ENCODE measurements at places on chromosomes 4 and X. TPM values are rescaled to one million over a fixed set of nuclear protein-coding genes. Genes with fewer than 3 reads are reported as not detected.

DNA sequence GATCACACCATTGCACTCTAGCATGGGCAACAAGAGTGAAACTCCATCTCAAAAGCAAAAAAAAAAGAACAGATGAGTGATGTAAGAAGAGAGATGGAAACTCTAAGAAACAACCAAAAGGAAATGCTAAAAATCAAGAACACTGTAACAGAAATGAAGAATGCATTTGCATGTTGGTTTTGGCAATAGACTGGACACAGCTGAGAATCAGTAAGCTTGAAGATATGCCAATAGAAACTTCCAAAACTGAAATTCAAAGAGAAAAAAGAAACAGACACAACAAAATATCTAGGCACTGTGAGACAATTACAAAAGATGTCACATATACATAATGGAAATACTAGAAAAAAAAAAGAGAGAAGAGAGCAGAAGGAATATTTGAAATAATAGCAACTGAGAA, 93.7 kb downstream of the BEND2 start:
- DNase-seq = no peak

GRCh38 chrX:21806691-21807090, 32.7 kb upstream of the MBTPS2 start:
- no peak for DNase-seq

DNA sequence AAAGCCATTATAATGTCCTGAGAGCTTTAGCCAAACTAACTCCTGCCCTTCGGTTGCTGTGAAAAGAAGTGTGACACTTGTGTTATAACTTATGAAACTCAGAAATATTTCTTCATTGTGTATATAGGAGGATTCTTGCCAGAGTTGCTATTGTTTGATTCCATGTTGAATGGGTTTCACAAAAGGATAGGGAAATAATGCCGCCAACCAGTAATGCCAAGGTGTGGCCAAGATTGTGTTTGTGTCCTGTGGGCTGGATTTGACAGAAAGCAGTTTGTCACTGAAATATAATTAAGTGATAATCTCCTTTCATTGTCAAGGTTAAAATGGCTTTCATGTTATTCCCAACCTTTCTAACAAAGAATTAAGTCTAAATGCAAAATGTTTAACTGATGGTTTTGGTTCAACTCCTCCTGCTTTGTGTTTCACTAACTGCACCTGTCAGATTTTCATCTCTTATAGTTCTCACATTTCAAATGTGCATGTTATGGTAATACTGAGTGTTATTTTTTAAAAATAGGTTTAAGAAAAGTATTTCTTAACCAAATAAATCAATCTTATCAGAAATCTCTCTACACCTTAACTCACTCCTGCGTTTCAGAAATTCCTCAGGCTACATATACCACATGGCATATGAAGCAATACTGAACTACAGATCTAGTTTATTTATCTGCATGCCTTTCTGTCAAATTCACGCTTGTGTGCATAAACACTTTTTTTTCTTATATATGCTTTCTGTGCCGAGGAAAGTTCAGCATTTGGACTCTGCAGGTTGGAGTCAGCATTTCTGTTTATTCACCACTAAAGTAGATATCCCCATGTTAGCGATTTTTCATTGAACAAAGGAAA, at the start of gene CLDN22:
Gene CLDN22, minus strand, starts transcription at position 66 of the 849 bp plus-strand sequence. Its CDS starts 58 bp downstream, at position 8.
- DNase-seq = no peak

Gene CXCL11
- 6.4 TPM for total RNA-seq
